ENCODE measurements at places on chromosomes 2 and 18. TPM values are rescaled to one million over a fixed set of nuclear protein-coding genes. Genes with fewer than 3 reads are reported as not detected.

RIOK3 gene
- total RNA-seq, result 69.3 TPM

STPG4 gene
- 0.44 TPM for total RNA-seq

APCDD1 gene
- not detected for total RNA-seq

CDH2 gene
- not detected for total RNA-seq

CHRND gene
- not detected for total RNA-seq

RNF181 gene
- total RNA-seq, result 106 TPM

COX7A2L gene
- 92.1 TPM for total RNA-seq

PID1 gene
- total RNA-seq, result not detected

SLC30A3 gene
- 0.23 TPM for total RNA-seq

PAIP2B gene
- total RNA-seq, result 1.9 TPM

RESP18 gene
- not detected for total RNA-seq

PSTPIP2 gene
- total RNA-seq, result 9.7 TPM

ERBB4 gene
- not detected for total RNA-seq

PASK gene
- total RNA-seq, result 55.5 TPM

DSG2 gene
- total RNA-seq, result 1.6 TPM

ESPNL gene
- total RNA-seq, result not detected

B3GNT7 gene
- total RNA-seq, result not detected

PROC gene
- total RNA-seq, result not detected

CRYGD gene
- total RNA-seq, result not detected

ITPRIPL1 gene
- 39.2 TPM for total RNA-seq

MOB4 gene
- 18.9 TPM for total RNA-seq

PARD3B gene
- 0.50 TPM for total RNA-seq

CRYGC gene
- not detected for total RNA-seq

ANKRD29 gene
- not detected for total RNA-seq

LYPD1 gene
- not detected for total RNA-seq

ASXL2 gene
- 39.3 TPM for total RNA-seq

ALK gene
- total RNA-seq, result not detected

ST8SIA5 gene
- total RNA-seq, result not detected

GKN2 gene
- total RNA-seq, result not detected

TCF23 gene
- not detected for total RNA-seq

MREG gene
- 9.0 TPM for total RNA-seq

MGAT4A gene
- total RNA-seq, result 109 TPM

GALNT5 gene
- total RNA-seq, result not detected

NOSTRIN gene
- total RNA-seq, result not detected

ENOSF1 gene
- total RNA-seq, result 67.2 TPM

TMEM169 gene
- total RNA-seq, result 3.0 TPM

RBFA gene
- total RNA-seq, result 24.2 TPM

C2orf80 gene
- total RNA-seq, result not detected

SCN2A gene
- total RNA-seq, result not detected

TUBA4A gene
- 261 TPM for total RNA-seq

CROCC2 gene
- not detected for total RNA-seq

RHOB gene
- 0.52 TPM for total RNA-seq

DSG4 gene
- not detected for total RNA-seq

ACVR1C gene
- total RNA-seq, result 2.2 TPM

MLPH gene
- total RNA-seq, result not detected

FEV gene
- total RNA-seq, result not detected

NPAS2 gene
- 5.6 TPM for total RNA-seq

KRTCAP3 gene
- total RNA-seq, result 7.1 TPM

SOS1 gene
- total RNA-seq, result 209 TPM

All from activated CD4-positive, alpha-beta T cell treated with anti-CD3 and anti-CD28 coated beads, Interleukin-2, amount 10 ng/mL, durations not matched to agents 7 days and 5 days (primary cell).